ENCODE measurements at places on chromosomes 7 and 10.

- no peak for DNase-seq
Observed at GRCh38 chr10:121516093-121516865, 82.0 kb downstream of the FGFR2 start.

- DNase-seq: no peak
Observed at GRCh38 chr10:35855155-35855947, 213.3 kb upstream of the FZD8 start.

GRCh38 chr7:42253316-42253715 is 16.3 kb upstream of the GLI3 start:
- DNase-seq: no peak

GRCh38 chr10:127942811-127943210 is 35.9 kb downstream of the PTPRE start:
- DNase-seq: no peak

DNA sequence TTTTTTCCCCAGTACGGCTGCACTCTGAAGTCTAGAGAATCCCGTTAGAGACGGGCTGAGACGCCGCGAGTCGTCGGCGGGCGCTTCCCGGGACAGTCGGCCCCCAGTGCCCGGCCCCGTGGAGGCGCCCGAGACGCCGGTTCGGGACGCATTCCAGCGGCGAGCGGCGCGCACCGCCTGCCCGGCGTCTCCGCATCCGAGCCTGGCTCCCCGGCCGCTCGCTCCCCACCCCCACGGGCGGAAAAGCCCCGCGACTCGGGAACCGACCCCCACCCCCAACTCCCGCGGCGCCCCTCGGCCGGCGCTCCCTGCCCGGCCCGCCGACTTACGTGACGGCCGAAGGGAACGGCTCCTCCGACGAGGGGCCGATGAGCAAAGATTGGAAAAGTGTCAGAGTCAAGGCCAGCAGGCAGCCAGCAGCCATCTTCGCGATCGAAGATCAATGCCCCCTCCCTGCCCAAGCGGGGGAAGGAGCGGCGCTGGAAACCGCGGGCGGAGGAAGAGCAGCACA is 486 bp downstream of the CACNA2D1 start:
- DNase-seq: peak; percentile 80

- DNase-seq: no peak
Observed at GRCh38 chr7:25486656-25487055, 258.4 kb upstream of the NPVF start.

- no peak for DNase-seq
Observed at GRCh38 chr10:100972115-100972903, 3.0 kb downstream of the SEMA4G start.

GRCh38 chr7:119197172-119197876 is 972.8 kb downstream of the ANKRD7 start:
- no peak for DNase-seq

Measured in mesendoderm (in vitro differentiated cells).